ENCODE measurements at places on chromosomes 2 and 18.

DNA sequence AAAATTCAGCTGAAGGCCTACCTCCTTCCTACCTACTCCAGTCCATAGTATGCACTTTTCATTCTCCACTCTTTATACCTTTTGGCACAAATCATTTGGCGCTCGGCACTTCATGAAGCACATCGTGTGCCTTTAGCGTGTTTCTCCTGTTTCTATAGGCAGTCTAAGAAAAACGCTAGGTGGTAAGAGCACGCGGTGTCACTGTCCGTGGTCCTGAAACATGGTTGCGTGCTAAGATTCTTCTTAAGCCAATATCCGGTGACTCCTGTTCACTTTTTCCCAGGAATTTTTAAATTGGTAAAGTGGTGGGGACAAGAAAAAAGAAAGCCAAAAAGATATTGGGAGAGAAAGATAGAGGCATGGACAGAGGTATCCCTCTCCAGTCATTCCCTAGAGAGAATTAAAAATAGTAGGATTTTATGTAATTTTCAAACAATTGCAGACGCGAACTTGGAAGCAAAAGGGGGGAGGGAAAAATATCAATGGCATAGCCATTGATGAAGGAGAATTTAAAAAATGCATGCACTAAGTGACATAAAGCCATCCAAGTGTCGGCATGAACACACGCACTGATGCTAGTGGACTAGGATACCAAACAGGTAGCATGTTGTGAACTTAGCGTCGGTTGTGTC, 1.4 kb upstream of the CTNNA2 start:
- peak; percentile 62 for DNase-seq

- no peak for DNase-seq
Observed at GRCh38 chr18:76449111-76449453, 46.0 kb downstream of the ZNF516 start.

DNA sequence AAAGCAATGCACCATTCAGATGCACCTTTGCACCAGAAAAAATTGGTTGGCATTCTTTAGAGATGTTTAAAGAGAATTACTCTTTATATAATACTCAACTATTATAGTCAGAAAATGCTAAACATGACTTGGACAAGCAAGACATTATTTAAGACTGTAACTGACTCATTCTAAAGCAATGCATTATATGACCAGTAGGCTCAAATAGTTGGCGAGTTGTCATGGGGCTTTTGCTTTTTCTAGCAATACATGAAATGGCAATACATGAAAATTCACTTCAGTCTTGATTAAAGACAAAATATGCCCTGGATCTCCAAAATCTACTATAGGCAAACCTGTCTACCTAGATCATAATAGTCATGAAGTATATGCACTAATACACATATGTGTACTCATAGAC, 216.9 kb upstream of the VWC2L start:
- DNase-seq = no peak

GRCh38 chr2:13581471-13581870, 864.7 kb downstream of the TRIB2 start:
- no peak for DNase-seq

DNA sequence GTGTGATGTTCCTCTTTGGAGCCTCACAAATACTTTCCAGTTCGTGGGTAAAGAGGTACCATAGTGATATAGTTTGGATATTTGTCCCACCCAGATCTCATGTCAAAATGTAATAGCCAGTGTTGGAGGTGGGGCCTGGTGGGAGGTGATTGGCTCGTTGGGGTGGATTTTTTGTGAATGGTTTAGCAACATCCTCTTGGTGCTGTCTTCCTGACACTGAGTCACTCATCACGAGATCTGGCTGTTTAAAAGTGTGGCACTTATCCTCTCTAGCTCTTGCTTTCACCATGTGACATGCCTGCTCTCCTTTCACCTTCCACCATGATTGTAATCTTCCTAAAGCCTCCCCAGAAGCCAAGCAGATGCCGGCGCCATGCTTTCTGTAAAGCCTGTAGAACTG, 3.0 kb upstream of the CCDC93 start:
- DNase-seq = no peak

DNA sequence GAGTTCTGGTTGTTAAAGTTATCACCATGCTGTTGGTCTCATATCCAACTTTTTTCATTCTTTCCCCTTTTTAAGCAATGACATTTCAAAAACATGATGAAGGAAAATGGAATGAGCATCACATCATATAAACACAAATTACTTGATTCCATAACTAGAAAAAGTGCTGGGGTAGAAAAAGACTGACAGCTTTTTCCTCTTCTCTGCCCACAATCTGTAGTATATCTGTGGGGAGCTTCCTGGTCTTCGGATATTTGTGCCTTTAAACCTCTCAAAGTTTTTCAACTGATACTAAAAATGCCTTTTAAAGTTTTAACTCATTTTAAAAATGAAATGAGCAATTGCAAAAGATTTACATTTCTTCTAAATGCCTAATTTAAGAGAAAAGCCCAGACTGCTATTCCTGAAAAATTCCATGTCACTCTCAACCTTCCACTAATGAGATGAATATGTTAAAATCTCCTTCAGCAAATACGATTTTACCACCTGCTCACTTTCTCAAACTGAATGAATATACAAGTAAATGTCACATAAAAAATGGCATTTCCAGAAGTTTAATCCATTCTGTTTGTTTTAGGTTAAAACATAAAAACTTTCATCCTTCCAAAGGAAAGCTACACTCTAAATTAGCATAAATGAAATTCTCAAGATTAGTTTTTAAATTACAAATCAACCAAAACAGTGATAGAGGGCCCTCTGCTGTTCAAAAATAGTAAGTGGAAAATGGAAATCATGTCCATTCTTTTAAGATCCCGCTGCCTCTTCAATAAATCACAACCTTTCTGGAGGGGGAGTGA, 2.1 kb downstream of the DNAH7 start:
- DNase-seq = no peak

DNA sequence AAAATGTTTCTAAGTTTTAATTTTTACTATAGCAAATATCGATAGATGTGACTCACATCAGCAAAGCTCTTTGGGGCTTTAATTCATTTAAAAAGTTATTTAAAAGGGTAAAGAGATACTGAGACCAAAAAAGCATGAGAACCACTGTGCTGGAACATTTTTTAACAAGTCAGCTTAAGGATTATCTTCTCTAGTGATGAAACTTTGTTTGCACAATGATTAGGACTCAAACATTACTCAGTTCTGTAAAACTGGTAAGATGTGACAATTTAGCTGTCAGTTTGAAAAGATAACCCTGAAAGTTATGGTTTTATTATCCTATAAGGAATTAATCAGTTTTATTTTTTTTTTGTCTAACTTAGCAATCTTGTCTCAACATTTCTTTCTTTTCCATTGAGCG, 301.4 kb downstream of the TSN start:
- peak; percentile 23 for DNase-seq

- DNase-seq = no peak
Observed at GRCh38 chr2:45586600-45586999, 24.5 kb downstream of the SRBD1 start.

DNA sequence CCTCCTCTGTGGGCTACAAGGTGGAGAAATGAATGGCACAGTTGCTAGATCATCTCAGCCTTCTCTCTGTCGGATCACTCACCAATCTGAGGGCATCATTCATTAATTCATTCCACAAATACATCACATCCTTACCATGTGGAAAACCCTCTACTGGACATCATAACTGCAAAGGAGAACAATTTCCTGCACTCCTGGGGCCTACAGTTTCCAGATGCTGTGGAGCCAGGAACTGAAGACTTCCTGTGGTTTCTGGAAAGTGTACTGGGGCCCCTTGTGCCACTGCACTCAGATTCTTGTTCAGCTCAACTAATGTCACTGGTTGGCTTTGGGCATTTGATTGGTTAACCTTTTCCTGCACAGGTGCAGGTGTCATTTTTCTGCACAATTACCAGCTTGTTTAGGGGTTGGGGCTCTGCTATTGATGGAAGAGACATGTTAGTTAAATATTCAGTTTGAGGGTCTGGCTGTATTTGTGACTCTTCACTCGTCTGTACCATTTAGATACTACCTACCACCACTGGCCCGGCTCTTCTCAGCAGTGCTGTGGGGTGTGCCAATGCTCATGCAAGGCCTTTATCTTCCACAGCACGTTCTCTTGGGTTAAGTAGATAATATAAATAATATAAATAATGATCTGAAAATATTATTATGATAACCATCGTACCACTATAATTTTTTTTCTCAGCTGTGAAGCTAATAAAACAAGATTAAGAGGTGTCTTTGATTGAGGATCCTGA, 427.3 kb downstream of the TSN start:
- DNase-seq = no peak

GRCh38 chr18:45589356-45590035, 25.8 kb upstream of the SLC14A2 start:
- no peak for DNase-seq

DNA sequence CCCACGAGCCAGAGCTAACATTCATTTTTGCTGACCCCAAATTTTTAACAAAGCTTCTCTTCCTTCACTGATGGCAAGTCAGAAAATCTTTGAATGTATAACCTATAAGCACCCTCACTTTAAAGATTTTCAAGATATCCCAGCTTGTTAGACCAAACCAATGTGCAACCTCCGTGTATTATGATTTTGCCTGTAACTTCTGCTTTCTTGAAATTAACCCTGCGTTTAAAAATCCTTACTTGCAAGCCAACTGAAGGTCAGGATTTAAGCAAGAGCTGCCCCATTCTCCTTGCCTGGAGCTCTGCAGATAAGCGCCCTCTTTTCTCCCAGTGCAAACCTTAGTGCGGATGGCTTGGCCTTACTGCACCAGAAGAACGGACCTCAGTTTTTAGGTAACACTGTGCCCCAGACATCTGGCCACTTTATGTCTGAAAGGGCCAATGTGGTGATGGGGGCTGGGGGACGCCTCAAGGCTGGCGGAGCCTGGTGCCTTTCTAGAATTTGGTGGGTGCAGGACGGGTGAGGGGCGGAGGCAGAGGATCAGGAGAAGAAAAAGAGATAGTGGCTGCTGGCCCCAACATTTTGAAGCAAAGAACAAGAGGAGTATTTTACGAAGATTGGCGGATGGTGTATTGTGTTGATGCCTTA, 805 bp upstream of the TNFRSF11A start:
- DNase-seq = no peak

Data from small intestine (tissue), 16 donors.